ENCODE measurements at places on chromosomes 7 and 10.

DNA sequence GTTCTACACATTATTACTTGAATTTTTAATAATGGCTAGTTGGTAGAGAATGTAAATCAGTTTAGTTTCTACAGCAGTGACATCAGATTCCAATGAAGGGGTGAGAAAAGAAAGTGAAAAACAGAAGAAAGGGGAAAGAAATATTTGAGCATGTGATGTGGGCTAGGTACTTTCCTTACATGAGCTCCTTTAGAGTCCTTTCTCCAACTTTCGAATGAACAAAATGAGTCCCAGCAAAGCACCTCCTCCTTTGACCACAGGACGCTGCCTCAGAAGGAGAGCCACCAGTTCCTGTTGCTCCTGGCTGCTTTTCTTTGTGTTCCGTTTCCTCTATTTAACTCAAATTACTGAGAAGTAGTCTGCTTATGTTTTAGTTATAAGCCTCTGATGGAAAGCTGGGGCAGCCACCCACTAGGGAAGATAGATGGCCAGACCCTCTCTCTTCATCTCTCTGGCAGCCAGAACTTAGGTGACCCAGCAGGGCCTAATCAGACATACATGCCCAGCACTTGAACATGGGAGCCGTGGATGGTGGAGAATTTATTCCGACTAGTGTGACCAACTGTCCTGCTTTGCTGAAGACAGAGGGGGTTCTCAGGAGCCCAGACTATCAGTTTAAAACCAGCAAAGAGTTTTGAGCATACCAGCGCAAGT, 82.4 kb upstream of the NME8 start:
- no peak for DNase-seq

DNA sequence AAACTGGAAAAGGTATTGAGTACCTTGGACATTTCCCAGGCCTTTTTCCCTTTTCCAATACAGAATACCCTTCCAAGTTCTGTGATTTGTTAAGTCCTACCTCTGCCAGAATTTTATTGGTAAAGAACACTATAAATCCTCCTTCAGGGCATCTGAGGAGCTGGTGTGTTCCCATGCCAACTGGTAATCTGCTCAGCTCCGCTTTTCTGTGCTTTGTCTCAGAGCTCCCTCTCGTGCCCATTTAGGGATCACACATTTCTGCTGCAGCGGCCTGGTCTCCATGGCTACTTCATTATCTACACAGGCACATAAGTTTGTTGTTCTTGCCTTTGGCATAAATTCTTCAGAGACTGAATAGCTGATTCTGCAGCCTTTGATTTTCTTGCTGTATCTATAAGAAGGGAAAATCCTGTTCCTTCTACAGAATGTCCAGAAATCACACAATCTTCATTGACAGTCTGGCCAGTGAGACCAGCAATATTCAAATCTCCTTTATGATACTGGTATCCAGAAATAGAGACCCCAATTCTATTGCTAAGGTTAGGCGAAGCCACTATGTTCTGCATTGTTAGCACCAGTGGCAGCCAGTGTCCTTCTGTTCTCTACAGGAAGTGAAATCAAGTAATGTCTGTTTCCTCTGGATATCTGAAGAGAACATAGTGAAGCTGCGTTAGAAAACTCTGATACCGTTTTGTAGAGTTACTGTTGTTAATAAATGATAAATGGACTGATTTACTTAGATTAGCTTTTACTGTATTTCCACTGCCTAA, 51.9 kb downstream of the DENND11 start:
- DNase-seq, result no peak

DNA sequence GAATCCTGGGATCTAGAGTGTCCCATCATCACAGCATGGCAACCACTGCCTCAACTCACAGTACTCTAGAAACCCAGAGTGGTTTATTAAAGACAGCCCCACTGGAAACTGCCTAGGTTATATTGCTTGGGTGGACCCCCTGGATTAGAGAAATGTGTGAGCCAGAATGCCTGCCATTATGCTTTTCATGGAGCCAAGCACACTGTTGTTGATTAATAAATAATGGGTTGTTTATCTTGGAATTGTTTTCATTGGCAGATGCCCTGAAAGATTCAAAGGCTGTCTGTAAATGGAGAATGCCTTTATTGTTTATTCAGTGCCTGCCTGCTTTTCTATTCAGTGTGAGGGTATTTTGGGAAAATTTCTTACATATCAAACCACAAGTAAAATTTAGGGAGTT, 52.1 kb downstream of the GNAI1 start:
- DNase-seq, result no peak

DNA sequence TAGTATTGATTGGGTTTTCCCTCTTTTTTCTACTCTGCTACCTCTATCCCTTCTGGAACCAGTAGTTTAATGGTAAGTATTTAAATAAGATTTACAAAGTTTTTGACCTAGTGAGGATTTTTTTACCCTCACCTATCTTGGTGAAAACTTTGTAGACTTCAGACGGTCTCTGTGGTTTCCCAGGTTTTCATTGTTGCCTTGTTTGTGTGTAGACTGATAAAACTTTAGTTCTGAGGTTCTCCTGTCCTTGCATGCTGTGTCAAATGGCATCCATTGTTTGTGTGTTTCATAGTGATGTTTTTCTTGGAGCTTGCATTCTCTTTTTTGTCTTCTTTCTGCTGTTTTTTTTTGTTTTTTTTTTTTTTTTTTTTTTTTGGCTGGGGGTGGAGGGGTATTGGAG, 22.6 kb downstream of the ZNRF2 start:
- no peak for DNase-seq

DNA sequence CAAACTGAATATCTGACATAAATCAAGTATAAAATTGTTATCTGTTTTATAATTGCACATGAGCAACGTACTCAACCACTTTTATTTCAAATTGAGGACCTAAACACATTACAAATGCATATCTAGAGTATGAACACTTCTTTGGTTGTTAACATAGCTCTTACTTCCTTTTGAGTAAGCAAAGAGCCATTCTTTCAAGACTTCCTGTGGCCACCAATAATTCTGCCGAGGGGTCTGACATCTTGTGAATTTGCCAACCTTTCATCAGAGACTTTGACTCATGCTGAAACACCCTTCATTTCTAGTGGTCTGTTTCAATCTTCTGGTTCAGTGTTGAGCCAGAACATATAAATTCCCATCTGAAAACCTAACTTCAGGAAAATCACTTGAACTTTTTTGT, 59.4 kb downstream of the CDK14 start:
- no peak for DNase-seq

DNA sequence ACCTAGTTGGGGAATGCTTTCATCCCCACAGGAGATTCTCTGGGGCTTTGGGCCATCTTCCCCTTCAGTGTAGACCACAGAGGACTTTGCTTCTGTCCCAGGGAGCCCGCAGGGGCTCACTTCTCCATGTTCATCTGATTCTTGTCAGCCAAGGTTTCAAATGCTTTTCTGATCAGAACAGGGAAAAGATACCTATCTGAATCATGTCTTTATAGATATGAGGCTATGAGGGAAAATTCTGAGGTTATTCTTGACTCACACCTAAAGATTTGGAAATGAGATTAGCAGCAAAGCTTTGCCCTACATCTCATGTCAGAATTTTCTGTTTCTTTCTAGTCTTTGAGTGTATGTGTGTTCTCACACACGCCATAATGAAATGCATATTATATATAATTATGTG, 53.3 kb downstream of the FIGNL1 start:
- no peak for DNase-seq

All from stimulated activated CD8-positive, alpha-beta memory T cell treated with anti-CD3 and anti-CD28 coated beads, Interleukin-7, amount 100 ng/mL, for 24 hours (primary cell).